Fibroblast of skin of left biceps (primary cell): ENCODE measurements at places on chromosomes 5 and 9.

DNA sequence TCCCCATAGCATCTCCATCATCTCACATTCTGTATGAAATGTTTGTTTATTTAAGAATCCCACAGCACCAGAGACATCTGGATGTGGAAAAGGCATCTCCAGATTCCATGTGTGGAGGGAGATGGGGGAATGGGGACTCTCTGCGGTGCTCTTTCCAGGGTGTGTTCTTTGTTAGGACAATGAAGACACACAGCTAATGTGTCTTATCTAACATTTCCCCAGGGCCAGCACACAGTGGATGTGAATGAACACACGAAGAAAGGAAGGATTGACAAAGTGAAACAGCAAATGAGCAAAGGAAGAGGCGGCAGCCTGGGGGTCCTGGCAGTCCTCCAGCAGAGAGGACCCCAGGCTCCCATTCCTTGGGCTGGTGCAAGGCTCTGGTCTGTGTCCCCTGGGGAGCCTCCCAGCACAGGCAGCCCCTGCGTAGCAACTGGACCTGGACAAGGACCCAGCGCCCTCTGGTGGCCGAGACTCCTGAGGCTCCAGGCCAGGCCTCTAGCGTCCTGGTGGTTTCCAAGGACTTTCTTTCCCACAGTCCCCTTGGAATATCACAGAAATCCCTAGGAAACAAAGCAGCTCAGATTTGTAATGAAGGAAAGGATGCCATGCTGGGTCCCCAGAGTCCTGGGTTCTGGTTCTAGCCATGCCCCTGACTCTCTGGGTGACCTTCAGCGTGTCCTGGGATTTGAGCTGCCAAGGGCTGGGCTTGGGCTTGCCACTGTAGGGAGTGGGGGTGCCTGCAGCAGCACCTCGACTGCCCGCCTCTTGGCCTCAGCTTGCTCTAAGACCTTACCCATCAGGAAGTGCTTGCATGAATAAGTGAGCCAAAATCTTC lies 3.5 kb upstream of the PDLIM7 start:
- no peak for DNase-seq

DNA sequence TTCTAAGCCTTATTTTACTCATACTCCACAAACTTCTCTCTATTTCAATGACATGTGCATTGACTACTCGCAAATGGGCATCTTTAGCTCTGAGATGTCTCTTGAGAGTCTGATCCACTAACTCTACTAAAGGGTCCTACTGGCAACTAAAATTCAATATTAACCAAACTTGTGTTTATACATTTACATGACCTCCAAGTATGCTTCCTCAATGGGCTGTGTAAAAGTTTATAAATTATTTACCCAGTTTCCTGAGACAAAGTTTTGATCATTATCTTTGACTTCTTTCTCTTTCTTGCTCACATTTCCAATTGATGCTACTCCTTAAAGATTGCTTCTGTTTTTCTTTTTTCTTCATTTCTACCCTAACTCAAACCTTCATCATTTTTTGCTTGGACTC lies 510.1 kb upstream of the DAB2 start:
- DNase-seq = no peak

GRCh38 chr5:173313351-173313801 lies 14.8 kb downstream of the STC2 start:
- DNase-seq = no peak

- DNase-seq = no peak
Observed at GRCh38 chr9:32881948-32882347, 98.6 kb downstream of the TMEM215 start.

- no peak for DNase-seq
Observed at GRCh38 chr9:126984969-126985368, 70.4 kb downstream of the RALGPS1 start.

GRCh38 chr5:172453206-172453985 lies 929 bp downstream of the SH3PXD2B start:
- no peak for DNase-seq

- no peak for DNase-seq
Observed at GRCh38 chr9:137784046-137784445, 93.5 kb upstream of the CACNA1B start.

DNA sequence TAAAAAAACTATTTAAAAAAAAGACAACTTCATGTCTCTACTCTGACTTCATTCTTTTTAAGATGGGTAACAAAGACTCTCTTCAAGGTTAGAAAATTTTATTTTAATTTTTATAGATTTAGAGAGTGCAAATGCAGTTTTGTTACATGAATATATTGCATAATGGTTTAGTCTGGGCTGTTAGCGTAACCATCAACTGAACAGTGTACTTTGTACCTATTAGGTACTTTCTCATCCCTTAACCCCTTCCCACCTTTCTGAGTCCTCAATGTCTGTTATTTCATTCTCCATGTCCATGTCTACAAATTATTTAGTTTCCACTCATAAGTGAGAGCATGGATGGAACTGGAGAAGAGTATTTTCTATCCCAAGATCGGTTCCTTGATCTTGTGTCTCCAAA lies 16.8 kb downstream of the TLR4 start:
- no peak for DNase-seq

DNA sequence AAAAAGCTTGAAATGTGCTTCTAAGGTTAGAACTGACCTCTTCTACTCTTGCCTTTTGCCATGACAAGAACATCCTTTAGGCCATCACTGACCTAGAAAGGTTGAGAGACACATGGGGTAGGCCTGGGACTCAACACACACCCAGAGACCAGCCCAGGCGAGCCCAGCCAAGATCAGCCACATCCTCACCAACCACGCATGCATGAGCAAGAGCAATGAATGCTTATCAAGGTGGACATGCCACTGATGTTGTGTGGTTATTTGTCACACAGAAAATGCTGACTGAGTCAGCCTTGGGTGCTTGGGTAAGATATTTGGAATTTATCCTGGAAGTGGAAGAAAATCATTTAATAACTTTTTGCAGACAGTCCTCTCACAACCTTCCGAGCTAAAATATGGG lies 39.4 kb downstream of the SMIM23 start:
- no peak for DNase-seq

- no peak for DNase-seq
Observed at GRCh38 chr9:130871395-130872062, 25.1 kb downstream of the QRFP start.

DNA sequence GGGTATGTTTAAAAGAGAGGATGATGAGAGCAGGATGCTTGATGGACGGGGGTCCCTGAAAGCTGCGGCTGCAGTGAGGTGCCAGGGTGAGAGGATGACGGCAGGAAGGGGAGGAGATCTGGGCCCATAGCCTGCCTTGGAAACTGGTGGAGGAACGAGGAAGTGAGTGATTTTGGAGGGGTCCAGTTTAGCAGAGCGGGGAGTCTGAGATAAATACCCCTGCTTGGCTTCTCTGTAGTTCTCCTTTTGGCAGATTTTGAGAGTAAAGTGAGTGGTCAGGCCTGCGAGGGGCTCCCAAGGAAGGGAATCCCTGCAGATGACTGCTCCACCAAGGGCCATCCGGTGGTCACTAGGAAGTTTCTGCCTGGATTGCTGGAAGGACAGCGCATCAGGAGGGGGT lies 98.5 kb upstream of the PTCH1 start:
- no peak for DNase-seq

DNA sequence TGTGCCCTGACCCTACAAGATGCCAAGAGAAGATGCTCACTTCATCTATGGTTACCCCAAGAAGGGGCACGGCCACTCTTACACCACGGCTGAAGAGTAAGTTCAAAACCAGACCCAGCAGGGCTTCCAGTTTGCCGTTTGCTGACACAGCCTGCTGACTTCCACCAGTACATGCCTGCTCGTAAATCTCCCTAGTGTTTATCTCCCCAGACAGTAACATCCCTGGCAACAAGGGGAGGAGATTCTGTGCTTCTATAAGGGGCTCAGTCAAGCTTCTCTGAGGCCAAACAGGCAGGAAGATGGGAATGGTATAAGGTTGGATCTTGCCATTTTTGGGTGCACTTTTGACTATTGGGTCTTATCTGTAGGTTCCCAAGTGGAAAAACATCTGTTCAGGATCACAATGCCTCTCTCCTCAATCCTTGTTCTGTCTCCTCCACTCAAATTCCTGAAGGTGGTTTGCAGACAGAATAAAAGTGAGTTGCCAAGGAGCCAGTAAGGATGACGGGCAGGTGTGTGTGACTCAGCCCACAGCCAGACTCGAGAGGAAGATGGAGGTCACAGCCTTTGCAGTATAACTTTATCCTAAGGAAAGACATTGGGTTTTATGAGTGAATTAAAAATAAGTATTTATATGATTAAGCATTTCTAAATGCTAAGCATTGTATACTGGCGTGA lies 1.9 kb downstream of the MLANA start:
- no peak for DNase-seq

DNA sequence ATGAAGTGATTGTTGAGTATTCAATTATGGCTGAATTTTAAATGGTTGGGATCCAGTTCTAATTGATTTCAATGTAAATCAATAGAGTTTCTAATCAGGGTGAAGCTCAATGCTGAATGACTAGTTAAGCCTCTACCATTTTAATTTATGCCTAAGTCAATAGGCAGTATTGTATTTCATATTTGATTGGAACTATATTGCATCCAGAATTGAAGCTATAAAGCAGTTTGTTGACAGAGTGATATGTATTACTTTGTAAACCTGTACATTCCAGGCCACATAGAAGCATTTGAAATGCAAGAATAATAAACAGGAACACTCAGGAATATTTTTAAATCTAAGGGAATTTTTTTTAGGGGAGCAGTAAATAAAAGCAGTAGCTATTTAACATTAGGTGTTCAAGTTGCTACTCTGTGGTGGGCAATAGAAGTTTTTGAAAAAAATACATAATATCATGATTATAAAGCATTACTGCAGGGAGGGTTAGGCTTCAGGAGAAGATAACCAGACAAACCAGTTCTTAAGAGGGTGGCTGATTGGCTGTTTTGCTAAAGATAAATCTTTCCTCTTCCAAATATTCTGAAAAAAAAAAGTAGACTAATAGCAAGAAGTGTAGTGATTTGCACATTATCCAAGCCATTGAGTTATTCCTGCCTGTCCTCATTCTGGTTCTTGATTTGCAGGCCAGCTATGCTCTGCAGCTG lies 492.0 kb upstream of the MEF2C start:
- DNase-seq = no peak
